Ureter (tissue), 1 donor: ENCODE measurements at places on chromosomes 12 and 14. TPM values are rescaled to one million over a fixed set of nuclear protein-coding genes. Genes with fewer than 3 reads are reported as not detected.

BRMS1L gene
- 7.3 TPM for total RNA-seq

TTC9 gene
- total RNA-seq = 7.0 TPM

KRT71 gene
- not detected for total RNA-seq

MDM1 gene
- total RNA-seq = 24.7 TPM

NGB gene
- not detected for total RNA-seq

DNA sequence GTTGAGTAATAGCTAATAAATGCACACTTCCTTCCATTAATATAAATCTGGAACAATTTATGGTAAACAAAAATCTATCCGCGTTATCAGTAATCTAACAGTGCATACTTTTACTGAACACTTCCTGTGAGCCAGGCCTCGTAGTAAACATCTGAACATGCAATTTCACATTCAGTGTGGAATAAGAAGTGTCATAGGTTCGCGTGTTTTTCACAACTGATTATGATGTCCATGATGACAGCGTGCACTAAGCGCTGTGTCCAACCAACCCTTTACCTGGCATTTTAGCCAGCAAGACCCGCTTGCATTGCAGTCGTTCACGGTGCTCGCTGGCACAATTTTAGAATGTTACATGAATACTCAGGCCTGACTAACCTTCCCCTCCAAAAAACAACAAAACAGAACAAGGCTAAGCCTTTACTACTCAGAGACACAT lies 2.1 kb downstream of the PNMA1 start:
- no peak for DNase-seq

DNA sequence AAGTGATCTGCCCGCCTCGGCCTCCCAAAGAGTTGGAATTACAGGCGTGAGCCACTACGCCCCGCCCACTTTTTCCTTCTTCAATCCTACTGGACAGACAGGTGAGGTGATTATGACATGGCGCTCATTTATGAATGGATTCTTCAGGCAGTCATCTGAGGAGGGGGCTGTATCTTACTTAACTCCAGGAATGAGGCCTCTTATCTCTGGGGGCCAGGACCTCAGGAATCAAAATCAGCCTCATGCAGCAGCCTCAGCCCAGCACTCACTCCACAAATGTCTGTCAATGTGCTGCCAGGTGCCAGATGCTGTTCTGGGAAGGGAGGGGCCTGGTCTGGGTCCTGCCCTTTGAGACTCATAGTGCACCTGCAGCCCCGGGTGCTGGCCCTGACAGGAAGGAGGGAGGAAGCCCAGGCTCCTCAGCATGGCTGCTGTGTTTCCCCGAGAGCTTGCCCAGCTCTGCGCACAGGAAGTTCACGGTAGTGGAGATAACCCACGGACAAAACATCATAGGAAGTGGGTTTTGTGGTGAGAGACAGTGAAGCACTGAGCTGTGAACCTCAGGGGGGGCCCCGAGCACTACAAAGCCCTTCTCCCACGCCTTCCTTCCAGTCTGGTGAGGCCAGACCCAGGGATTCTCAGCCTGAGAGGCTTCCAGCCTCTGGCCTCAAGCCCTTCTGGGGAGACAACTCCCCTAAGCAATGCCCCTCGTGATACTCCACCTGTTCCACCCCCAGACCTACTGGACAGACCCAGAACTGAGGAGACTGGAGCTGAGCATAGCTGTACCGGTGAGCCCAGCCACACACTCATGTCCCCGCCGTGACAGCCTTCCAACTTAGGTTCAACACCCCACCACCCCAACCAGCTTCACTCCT lies 22.3 kb downstream of the GALNT6 start:
- peak; percentile 51 for DNase-seq

- DNase-seq = no peak
Observed at GRCh38 chr14:51879170-51879569, 18.8 kb downstream of the GNG2 start.

DNA sequence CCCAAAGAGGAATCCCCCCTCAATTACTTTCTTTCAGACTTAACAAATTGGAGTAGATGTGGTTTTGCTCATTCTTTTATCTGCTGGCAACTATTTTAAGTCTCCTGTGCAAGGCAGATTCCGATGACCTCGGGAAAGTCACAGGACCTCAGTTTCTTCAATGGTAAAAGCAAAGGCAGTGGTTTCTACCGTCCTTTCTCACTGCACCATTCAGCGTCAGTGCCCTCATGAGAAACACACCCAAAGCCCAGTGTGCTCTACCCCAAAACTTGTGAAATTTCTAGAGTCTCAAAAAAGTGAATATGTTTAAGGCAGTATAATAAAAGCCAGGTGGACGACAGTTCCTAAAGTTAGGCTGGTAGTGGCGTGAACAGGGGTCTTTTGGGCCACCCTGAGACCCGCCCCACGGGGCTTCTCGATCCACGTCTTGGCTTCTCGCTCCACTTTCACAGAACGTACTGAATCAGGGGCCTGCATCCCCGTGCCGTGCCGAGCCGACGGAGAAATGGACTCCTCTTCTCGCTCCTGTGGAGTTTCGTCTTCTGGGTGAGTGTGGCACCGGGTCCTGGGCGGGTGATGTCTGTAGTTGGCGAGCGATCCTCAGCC lies 1.3 kb upstream of the ARHGAP5 start:
- DNase-seq = peak; percentile 67

DNA sequence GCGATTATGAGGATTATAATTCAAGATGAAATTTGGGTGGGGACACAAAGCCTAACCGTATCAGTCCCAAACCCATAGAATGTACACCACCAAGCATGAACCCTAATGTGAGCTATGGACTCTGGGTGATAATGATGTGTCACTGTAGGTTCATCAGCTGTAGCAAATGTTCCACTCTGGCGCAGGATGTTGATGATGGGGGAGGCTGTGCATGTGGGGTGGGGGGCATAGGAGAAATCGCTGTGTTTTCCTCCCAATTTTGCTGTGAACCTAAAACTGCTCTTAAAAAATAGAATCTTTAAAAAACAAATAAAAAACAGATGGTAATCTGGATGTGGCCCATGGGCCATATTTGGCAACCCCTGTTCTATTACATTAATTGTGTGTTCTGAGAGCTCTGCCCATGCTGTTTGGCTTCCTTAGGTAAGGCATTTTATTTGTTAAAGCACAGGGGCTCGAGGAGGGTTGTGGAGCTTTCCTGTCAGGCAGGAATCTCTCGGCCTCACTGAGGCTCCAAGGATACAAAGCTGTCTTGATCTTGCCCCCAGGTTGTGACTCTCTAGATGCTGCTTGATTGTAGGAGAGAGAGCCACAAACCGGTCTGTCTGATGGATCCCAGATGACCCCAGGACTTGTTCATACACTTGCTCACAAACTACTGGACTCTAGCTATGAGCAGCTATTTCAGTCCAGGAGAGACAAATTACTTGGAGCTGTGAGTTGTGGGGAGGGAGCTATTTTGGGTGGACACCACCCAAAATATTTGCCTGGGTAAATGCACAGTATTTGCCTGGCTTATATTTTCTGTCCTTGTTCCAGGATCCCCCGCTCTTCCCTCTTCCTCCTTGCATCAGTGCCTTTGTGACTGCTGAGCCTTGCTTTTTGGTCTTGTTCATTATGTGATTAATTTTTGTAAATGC lies 340.2 kb downstream of the MED13L start:
- DNase-seq = no peak

DNA sequence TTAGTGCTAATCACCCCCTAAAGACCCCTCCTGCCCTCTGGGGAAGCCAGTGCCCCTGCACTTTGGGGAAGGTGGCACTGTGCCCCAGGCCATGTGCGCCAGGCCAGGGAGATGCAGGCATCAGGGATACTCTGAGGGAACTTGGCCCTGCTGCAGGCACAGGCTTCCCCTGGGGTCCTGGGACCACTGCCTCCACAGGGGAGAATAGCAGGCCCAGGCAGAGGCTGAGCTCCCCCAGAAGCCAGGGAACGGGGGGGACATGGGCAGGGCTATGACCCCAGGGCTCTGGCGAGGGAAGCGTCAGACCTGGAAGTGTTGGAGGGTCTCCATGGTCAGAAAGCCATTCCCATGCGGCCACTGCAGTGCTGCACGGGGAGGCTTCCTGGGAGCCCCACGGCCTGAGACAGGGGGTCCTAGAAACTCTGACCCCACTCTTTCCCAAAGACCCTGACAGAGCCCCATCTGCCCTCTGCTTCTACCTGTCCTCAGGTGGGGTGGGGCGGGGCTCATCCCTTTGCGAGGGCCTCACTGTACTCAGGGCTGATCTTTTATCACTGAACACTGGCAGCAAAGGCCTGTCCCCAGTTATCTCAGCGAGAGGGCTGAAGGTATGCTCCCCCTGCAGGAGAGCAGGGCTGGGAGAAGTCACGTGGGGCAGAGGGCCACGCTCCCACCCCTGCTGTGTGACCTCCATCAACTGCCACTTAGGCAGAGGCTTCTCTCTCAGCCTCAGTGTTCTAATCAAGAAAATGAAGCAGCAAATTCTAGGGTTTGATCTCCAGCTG lies 160.0 kb downstream of the CALM1 start:
- DNase-seq = no peak

DNA sequence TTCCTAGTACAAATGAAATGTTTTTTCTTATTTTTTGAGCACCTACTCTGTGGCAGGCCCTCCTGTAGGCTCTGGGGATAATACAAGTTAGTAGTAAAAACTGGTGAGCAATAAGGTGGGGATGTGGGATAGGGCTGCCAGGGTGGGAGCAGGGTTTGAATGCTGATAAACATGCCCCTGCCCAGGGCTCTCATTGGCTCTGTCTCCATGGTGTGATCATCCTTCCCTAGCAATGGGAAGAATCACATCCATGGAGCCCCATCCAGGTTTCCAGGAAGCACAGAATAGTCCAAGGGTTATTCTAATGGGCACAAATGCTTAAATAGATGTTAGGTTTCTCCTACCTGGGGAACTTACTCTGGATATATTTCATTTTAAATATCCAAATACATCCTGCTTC lies 45.5 kb downstream of the GIT2 start:
- DNase-seq = no peak

DNA sequence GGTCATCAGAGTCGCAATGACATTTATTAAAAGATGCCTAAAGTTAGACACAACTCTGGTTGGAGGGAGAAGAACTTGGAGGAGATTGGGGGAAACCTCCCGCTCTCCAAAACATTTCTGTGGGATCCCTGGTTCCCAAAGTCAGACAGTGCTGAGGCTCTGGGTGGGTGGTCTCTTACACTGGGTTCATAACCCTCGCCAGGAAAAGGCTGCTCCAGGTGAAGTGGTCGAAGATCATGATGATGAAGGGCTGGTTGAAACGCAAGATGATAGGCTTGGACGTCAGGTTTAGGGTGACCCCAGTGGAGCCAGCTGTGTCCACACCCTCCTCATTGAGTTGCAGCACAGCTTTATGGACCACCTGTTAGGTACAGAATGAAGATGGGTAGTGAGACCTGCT lies 11.2 kb upstream of the SERPINA10 start:
- no peak for DNase-seq

DNA sequence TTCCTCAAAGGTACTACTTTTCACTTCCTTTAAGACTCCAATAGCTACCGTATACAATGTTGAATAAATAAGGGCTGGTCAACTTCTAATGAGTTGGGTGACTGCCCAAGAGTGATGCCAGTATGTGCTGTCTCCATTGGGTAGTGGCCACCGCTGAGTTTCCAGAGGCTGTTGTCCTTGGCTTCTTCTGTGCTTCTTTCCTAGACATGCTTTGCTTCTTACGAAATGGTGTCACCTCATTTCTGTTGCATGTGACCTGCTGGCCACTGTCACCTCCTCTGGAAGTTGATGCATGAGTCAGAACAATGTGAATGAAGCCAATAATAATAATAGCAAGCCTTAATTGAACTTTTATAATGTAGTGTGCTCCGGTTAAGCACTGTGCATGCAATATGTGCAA lies 7.5 kb upstream of the NID2 start:
- DNase-seq = no peak

- peak; percentile 56 for DNase-seq
Observed at GRCh38 chr12:93183940-93184671, 193.6 kb upstream of the NUDT4 start.

DNA sequence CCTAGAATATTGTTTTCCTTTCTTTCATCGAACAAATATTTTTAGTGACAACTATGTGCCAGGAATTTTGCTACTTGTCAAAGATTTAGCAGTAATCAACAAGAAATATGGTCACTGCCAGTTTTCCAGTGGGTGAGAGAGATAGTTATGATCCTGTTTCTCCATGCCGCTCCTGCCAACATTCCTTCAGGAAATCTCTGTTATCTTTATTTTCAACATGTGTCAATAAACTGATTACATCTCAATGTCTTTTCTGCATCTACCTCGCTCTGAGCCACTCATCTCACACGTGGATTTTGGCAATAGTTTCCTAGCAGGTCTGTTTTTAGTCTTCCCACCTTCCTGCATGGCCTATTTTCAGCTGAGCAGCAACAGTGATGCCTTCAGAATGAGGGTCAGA lies 650.0 kb upstream of the STXBP6 start:
- no peak for DNase-seq

GRCh38 chr12:130796985-130797686 lies 41.9 kb downstream of the STX2 start:
- no peak for DNase-seq

- no peak for DNase-seq
Observed at GRCh38 chr14:92897922-92898565, 24.9 kb upstream of the CHGA start.

- no peak for DNase-seq
Observed at GRCh38 chr14:100409651-100410050, 86.5 kb downstream of the SLC25A47 start.

DNA sequence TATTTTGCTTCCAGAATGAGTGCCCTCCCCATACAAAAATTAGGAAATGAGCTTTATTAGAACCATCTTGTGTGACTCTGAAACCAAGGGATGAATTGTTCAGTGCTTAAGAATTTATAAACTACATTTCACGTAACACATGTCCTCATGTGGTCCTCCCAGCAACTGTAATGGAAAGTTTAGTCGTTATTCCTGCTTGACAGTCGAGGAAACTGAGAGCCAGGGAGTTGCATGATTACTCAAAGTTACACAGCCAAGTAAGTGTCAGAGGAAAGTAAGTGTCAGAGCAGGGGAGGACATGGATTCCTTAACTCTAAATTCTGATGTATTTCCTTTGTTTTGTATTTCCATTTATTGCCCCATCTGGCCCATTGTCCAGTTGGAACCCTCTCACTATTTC lies 453.9 kb downstream of the FUT8 start:
- no peak for DNase-seq

- DNase-seq = no peak
Observed at GRCh38 chr12:77555074-77555473, 275.6 kb upstream of the NAV3 start.

- DNase-seq = no peak
Observed at GRCh38 chr14:68607081-68607866, 185.6 kb downstream of the ZFP36L1 start.

DNA sequence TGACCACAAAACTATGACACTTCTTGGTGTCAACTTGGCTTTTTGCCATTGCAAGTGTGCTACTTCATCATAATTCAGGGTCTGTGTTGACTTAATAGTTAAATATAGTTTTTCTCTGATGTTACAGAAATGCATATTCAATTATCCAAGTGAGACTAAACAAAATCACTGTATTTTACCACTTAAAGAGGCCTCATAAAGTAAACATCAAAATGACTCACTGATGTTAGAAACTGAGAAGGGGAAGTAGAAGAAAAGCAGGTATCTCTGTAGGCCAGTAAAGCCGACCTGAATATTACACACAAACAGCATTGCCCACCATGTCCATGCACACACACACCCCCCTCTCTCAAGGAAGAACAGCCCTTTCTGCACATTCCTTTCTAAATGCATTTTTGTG lies 55.4 kb downstream of the RPAP3 start:
- no peak for DNase-seq

- DNase-seq = no peak
Observed at GRCh38 chr12:93592641-93593406, 20.3 kb downstream of the SOCS2 start.
